Stimulated activated CD4-positive, alpha-beta T cell treated with anti-CD3 and anti-CD28 coated beads, Interleukin-4, amount 100 ng/mL, for 4 hours (primary cell): ENCODE measurements at places on chromosomes 5 and 9.

DNA sequence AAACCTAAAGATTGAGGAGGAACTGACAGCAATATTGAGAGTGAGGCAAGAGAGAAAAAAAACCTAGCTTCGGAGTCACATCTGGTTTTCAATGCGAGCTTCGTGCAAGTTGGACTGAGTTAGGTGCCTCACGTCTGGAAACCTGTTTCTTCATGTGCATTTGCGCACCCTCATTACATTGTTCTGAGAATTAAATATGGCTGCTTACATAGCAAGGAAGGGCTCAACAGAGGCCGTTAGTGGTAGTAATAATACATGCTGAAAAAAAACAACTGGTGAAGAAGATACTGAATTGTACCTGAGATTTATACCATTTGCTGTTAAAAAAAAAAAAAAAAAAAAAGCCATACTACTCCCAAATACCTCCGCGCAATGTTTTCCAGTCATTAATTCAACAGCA, 18.6 kb downstream of the DNAJA1 start:
- DNase-seq = no peak

DNA sequence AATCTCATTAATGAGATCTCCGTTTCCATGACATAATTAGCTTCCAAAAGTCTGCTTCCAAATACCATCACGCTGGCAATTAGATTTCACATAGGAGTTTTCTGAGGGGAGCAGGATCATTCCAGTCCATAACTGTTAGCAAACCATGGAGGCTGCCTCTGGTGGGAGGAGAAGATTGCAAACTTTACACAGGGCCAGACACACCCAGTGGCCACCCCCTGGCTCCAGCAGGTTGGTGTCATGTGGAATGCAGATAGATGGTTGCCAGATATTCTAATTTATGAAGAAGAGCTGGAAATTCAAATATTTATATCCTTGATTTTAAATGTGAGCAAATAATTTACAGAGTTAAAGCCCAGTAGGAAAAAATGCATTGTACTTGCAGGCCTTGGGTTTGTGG, 164.2 kb downstream of the ICE1 start:
- no peak for DNase-seq

DNA sequence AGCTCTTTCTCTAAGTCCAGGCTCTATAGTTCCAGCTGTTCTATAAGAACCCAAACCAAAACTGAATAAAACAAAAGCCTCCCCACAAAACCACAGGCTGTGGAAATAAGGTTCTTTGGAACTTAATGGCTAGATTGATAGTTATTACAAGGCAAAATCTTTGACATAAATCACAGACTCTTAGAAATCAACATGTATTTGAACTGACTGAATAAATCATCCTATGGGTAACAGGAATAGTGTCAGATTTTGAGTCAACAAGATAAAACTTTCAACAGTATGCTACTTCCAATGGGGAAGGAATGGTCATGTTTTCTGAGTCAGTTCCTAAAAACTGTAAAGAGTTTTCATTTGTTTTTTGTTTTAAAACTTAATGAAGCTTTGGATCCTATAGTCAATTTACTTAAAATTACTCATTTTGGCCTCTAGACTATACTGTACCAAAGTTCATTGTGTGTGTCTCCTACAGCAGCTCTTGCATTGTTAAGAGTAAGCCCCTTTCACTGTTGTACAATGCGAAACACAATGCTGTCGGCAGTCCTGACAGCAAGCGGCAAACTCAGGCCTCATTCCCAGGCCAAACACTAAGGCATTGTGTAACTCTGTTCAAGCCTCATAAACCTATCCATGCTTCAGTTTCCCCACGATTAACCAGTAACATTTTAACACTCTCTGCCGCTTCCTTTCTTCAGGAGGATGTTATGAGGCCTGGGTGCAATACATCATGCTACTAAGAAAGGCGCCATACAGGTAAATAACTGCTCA, 134.1 kb downstream of the ARL15 start:
- DNase-seq = no peak

DNA sequence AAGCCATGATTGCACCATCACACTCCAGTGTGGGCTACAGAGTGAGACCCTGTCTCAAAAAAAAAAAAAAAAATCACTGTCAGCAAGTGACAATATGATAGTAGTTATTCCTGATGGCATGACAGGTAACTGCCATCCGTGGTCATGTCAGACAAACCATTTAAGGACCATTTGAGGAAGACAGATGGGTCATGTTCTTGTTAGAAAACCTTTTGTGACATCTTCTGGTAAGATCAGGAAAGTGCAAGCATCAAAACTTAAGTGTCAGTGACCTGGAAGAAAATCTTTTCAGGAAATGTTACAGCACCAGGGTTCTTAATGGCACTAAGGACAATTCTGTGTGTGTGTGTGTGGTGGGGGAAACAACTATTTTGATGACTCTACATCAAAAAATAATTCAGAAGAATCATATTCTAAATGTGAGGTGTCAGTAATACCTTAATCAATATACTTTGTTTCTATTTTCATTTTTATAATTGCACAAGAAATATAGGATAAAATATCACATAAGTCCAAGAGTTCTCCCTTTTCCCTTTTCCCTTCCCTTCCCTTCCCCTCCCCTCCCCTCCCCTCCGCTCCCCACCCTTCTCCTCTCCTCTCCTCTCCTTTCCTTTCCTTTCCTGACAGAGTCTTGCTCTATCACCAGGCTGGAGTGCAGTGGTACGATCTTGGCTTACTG, 17.8 kb downstream of the SLC38A9 start:
- no peak for DNase-seq

- DNase-seq = no peak
Measured at GRCh38 chr9:135592625-135593024, 31.1 kb downstream of the PAEP start.

DNA sequence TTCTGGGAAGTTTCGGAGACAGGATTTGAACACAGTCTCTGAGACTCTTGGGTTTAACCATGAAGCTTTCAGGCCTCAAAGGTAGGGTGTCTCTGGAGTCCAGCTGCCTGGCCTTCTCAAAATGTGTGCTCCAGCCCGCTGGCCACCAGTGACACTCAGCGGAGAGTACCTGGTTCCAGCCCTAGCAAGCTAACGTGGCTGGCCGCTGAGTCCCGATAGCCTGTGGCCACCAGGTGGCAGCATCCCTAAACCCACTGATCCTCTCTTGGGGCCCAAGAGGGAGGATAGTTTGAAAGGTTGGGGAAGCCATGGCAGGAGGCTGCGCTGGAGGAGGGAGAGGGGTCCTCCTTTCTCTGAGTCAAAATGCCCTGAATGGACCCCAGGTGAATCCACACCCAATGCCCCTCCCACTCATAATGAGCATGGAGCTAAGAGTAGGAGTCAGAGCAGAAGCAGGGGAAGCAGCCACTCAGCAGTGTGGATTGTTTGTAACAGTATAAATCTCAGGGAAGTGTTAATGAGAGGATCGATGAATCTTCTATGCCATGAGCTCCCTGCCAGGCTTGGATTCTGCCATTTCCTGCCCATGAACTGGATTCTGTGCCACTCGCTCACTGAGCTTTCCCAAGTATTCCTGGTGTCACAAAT, 5.4 kb upstream of the TIFAB start:
- DNase-seq = peak; percentile 63

DNA sequence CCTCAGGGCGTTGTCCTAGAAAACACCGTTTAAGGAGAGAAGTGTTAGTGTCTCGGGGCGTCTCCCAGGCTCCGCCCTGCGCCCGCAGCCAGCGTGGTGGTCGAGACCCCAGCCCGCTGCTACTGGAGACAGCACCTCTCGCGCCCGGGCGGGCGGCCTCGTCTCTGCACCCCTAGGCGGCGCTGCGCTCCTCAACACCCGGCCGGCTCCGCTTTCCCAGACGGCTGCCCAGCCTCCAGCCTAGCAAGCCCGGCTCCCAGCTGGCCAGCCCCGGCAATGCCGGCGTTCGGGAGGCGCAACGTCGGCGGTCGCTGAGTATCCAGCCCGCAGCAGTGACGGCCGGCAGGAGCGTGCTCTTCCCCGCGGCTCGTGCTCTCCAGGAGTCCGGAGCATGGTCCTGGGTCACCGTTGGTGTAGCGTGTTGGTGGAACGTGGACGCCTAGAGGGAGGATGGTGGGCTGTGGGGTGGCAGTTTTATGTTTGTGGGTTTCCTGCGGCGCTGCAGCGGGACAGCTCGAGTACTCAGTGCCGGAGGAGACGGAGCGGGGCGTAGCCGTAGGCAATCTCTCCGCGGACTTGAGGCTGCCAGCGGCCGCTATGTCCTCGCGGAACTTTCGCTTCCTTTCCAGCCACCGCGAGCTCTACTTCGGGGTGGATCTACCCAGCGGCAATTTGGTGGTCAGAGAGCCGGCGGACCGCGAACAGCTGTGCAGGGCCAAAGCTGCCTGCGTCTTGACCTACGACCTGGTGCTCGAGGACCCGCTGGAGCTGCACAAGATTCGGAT, 536 bp downstream of the PCDHAC1 start:
- DNase-seq = peak; percentile 19

- no peak for DNase-seq
Measured at GRCh38 chr9:109346904-109347303, 26.0 kb upstream of the EPB41L4B start.

- no peak for DNase-seq
Measured at GRCh38 chr5:56763711-56764466, 51.5 kb upstream of the MAP3K1 start.

DNA sequence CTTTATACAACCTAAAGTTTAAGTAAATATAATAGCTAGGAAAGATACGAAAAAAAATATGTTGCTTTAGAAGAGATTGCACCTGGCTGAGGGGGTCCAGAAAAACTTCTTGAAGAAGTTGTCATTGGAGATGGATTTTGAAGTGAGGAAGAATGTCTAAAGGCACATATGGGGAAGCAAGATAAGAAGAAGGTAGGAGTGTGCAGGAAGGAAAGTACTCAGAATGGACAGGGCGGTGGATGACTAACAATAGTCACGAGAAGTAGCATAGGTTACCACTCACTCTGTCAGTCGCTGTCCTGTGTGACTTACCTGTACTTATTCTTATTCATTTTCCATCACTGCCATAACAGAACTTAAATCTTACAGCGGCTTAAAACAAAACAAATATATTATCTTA, 251.6 kb downstream of the GRIA1 start:
- no peak for DNase-seq

DNA sequence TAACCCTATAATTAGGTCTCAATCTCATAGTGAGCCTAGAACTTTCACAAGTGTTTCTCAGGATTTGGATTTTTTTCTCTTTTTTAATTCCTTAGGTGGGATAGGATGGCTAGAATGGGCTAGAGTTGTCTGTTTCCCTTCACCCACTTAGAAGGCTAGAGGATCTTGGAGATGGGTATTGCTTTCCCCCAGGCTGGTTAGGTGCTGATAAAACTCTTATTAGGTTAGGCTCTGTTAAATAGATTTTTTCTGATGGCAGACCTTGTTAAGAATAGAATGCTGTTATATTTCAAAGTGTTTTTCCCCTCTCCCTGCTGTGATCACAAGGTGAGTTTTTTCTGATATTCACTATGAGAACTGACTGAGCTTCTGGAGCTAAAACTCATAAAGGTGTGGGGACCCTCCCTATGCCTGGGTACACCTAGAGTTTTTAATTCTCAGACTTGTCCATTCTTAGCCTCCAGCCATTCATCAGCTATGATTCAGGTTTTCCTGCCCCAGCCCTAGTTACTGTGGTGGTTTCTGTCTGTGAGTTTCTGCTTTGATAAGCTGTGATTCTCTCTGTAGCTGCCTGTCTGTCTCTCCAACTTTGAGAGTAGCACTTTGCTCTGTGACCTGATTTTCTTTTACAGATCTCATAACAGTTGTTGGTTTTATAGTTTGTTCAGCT, 132.4 kb downstream of the HACD4 start:
- DNase-seq = no peak

- DNase-seq = no peak
Measured at GRCh38 chr5:124919747-124920525, 173.5 kb upstream of the ZNF608 start.

DNA sequence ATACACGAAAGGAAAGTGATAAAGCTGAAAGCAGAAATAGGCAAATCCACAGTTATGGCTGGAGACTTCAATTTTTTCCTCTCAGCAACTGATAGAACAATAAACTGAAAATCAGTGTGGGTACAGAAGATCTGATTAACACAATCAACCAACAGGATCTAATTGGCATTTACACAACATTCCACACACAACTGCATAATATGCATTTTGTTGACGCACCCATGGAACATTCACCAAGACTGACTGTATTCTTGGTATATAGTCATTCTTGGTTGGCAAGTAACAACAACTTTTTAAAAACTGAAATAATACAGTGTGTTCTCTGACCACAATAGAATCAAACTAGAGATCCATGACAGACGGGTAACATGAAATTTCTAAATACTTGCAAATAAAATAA, 218.7 kb upstream of the S1PR3 start:
- DNase-seq = no peak

GRCh38 chr9:94610181-94610606, 16.6 kb upstream of the FBP2 start:
- no peak for DNase-seq

GRCh38 chr9:121303456-121304451, 35.8 kb downstream of the GSN start:
- DNase-seq = no peak
